ENCODE measurements at places on chromosomes 1 and 21.

DNA sequence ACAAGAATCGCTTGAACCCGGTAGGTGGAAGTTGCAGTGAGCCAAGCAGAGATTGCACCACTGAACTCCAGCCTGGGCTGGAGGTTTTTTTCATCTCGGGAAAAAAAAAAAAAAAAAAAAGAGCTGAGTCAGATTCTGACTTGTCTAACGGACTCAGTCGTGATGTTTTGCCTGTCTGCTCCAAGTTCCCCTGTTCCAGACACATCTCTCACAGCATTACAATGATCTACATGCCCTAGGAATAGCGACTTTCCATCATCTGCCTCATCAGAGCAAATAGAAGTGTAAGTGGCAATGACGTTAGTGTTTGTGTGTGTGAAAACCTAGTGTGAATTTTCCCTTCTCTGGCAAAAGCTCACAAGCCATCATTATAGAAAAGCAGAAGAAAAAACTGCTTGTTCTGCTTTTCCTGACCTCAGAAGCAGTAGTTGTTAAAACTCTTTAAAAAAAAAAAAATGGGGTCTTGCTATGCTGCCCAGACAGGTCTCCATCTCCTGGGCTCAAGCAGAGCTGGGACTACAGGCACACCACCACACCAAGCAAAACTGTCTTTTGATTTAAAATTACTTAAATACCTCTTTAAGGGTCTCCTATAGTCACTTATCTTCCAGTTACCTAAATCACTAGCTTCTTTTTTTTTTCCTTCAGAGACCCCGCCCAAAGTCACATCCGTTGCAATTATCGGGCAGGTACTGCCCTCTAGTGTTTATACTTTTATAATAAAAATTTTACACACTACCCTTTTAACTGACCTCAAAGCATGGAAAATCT, 37.3 kb downstream of the PLEKHO1 start:
- DNase-seq, result peak; percentile 56

GRCh38 chr1:33502726-33503125, 30.3 kb downstream of the ZSCAN20 start:
- no peak for DNase-seq

DNA sequence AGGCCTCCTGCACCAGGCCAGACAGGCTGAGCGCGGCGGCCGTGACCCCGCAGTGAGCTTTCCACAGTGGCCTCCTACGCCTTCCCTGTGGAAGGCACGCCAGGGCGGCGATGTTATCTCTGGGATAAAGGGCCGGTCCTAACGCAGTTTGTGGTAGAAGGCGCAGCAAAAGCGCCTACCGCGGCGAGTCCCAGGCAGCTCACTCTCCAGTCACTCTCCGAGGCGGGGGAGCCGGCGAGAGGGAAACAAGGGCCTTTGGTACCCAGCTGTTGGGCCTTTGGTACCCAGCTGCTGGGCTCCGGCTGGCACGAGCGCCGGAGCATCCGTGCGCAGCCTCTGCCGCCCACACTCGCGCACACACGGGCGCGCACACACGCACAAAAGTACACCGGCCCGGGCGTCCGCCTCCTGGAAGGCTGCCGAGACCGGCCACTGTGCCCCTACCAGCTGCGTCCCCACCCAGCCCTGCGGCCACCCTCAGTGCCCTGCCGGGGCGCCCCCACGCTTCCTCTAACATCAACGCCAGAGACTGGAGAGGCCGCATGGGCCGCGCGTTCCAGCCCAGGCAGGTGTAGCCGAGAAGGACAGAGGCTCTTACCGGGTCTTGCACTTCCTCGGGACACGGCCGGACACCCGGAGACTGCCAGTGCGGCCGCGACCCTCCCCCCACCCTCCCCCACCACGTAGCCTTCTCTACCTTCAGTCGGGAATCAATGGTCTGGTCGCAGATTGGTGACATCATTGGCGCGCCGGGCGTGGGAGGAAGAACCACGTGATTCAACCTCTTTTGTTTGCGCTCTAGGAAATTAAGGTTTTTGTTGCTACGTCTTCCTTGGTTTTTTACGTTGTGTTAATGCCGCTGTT, 19.5 kb upstream of the ADAR start:
- peak; percentile 82 for DNase-seq

DNA sequence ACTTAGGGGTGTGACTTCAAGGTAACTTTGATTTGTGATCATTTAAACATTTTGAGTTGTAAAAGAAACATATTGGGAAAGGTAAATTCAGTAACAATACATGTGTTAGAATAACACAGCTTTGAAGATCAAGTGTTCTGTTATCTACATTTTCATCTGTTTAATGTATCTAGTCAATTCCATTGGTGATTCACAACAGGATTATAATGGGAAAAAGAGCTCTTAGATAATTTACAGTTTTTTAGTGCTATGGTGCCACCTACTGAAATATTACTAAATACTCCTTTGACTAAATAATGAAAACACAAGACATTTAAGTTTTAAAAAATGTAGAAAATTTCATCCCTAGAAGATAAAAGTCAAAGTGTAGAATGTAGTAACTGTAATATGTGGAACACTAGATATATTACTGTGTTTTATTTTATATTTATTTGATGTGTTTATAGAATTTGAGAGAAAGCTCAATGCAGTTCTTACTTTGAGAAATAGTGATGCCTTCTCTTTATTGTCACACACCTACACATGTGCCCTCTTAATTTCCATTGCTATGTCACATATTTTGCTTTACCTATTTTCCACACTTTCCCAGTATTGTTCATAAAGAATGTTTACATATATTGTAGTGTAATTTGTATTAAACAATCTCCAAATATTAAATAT, 47.4 kb downstream of the PTPRC start:
- DNase-seq, result peak; percentile 53

- no peak for DNase-seq
These were observed 75.2 kb downstream of the AXDND1 start for GRCh38 chr1:179440971-179441370.

- peak; percentile 37 for DNase-seq
These were observed 10.7 kb upstream of the ELF3 start for GRCh38 chr1:201999625-202000238.

DNA sequence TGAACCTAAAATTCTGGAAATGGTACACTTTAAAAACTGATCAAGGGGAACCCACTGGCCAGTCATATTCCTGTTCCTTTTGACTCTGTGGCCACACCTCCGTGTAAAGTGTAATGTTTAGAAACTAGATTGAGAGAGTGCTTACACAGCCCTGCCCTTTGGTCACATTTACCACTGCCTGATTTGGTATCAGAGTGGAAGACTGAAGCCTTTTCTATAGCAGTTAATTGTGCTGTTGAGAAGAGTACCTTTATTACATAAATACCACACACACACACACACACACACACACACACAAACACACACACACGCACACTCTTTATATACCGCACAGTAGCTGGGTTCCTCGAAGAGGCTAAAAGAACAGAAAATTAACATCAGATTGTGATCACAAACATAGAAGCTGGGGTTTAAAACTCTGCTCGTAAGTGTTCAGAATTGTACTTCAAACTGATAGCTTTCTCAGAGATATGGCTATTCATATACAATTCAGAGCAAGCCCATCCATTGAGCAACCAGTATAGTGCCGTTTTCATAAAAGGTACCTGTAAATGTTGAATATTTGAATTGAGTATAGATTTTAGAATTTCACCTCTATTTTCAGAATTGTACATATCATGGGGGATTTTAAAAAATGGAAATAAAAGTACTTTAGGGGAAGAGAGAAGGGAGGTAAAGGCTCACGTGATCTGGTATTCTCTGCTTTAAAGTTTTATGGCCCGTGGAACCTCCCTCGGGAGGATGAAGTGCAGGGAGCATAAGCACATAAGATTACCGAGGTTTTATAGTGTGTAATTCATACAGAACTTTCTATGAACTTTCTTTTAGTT, 37.5 kb downstream of the CAMTA1 start:
- DNase-seq, result no peak

GRCh38 chr1:152667648-152668047, 4.5 kb downstream of the LCE2D start:
- no peak for DNase-seq

DNA sequence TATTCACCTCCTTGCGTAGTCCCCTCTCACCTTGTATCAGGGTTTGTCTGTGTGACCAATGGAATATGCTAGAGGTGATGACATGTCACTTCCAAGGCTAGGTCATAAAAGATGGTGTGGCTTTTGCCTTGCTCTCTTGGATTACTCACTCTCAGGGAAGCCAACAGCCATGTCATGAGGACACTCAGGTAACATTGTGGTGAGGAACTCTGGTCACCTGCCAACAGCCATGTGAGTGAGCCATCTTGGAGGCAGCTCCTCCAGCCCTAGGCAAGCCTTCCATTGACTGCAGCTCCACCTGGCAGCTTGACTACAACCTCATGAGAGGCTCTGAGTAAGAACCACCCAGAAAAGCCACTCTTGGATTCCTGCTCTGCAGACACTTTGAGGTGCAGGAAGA, 11.0 kb upstream of the HEYL start:
- no peak for DNase-seq

DNA sequence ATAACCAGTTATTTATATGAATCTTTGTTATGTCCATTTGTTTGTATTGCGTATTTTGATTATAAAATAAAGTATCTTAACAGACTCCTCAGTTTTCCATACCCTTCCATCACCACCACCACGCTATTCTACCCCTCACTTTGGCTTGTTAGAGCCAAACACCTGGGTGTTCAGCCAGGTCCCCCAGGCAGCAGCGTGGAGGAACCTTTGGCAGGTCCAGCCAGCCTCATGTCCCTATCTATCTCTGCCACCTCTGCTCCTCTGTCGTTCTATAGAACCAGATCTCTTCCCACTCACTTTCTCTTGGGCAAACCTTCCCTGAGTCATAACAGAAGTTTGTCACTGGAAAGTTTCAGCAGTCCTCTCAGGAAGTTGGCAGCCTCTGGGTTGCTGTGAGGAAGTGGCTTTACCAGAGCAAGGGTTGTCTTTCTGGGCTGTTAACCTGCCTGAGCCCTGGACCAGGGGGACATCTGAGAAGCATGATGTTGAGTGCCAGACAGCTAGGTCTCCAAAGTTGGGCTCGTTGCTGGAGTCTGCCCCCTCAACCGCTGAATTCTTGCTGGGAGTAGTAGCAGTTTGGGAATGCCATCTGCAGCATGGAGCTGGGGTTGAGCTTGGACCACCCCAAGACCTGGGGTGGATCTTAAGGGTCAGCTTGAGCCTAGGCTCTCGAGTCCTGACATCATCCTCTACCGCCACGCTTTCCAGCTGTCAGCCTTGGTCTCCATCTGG, 996 bp upstream of the SH3BGRL3 start:
- DNase-seq, result no peak

GRCh38 chr1:91791691-91792488, 94.1 kb downstream of the TGFBR3 start:
- no peak for DNase-seq

Data from COR-L47 (cell line).